ENCODE measurements at places on chromosomes 6 and 20.
A peak's percentile ranks its signal among the peaks of the same experiment; 100 is the strongest.

- no peak for DNase-seq
Observed at GRCh38 chr6:132683543-132683942, 24.6 kb upstream of the TAAR1 start.

- peak; percentile 43 for DNase-seq
Observed at GRCh38 chr6:111559188-111560097, 46.2 kb downstream of the TRAF3IP2 start.

GRCh38 chr20:46367967-46368901, 38.2 kb downstream of the ELMO2 start:
- no peak for DNase-seq

DNA sequence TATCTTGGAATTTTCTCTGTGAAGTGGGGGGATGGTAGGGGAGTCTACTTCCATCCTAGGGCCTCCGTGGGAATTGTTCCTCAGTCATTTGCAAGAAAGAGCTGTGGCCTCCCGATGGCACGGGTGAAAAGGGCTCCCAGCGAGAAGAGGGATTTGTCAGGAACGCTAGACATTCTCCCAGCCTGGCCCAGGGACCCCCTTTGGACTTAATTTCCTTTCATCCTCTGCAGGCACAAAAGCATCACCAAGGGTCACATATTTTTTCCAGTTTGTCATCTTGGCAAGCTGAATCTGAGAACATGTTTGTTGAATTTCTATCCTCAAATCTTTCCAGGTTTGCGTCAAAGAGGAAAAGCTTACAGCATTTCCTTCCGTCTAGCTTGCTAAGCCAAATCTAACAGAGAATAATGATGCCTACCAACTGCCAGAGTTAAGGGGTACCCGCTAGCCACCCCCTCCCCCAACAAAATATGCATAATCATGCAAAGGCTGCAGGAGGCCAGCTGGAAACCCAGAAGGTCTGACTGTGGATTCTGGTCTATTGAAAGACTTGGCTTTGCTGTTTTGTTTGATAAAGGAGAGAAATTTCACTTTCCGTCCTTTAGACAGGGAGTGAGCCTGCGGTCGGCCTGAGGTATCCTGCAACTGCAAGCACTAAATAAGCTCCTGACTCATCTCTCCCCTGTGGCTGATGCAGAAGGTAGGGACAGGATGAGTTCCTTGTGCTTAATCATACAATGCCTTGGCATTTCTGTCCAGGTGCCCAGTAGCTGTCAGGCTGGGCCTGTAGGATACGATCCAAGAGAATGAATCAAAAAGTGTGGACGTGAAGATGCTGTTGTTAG, 23.1 kb downstream of the PSMG4 start:
- DNase-seq = no peak

DNA sequence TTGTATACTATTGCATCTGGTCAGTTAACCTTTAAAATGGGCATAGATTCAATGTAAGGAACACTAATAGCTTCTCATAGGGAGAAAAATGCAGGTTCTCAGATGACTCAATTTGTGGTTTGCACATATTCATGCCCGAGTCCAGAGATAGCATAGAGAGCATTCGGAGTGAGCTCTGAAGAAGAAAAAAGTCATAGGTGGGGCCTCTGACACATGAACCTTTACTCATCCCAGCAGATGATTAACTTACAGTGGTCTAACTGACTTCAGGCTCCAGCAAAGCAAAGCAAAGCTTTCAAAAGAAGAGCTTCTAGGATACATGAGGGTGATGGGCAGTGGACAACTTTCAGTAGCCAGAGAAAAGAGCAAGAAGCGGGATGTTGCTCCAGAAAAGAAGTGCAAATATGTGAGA, 55.3 kb upstream of the BTN3A2 start:
- DNase-seq = no peak

DNA sequence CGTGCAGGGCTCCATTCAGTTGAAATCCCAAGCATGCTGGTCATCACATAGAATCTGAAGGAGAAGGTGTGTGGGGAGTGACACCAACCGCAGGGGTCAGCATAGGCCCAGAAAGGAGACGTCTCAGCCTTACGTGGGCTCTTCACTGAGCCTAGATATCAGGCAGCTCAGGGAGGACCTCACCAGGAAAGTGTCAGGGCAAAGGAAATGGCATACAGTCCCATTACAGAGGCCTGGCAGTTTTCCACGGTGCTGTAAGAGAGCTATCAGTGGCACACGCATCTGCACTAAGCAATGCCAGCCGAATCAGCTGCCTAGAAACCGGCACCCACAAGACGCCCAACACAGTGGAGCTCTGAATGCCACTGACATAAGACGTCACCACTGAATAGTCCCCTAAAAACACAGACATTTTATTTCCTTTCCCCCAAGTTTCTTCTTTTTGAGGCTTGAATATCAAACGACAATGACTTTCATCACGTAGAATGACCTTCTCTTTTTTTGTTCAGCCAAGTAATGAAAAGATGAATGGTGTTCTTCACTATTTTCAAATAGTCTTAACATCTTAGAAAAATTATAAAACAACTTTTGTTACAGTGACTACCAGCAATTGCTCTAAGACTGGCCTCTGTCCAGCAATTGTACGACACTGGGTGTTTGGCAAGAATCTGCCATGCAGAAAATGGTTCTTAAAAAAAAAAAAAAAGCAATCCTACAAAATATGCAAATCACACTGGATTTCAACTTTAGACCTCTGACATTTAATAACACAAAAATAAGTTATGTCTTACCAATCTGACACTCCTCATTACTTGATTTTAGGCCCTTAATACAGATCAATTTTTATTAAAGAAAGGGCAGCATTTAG, 88.9 kb upstream of the FOXQ1 start:
- no peak for DNase-seq

DNA sequence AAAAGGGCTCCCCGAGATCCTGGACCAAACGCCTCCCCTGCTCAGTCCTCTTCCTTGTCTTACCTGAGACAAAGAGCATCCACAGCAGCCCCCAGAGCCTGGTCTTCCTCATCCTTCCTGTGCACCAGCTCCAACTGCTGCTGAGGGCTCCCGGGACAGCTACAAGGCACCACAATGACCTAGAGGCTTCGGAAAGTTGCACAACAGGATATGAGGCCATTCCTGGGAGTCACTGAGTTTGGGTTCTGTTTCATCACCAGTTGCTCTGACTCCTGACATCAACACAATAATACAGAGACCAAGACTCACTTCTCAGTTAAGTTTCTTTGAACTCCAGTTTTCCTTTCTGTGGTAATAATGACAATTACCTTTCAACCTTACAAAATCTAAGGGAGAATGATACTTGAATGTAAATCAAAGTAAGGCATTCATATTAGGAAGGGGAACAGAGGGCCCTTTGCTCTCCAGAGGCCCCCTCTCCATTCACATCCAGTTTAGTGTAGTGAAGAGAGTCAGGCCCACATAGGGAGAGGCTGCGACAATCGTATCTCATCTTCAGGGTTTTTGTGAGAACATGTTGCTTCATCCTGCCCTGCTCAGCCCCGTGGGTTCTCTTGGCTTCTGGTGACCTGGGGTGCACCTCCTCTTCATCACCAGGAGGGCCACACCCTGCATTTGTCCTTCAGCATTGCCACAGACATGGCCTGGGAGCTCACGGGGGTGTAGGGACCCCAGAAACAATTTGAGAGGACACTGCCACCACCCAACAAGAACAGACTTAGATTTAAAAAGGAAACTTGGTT, at the start of gene TREM1:
Gene TREM1, minus strand, starts transcription at position 139 of the 803 bp plus-strand sequence. Its CDS starts 27 bp downstream, at position 112.
- DNase-seq = peak; percentile 15

DNA sequence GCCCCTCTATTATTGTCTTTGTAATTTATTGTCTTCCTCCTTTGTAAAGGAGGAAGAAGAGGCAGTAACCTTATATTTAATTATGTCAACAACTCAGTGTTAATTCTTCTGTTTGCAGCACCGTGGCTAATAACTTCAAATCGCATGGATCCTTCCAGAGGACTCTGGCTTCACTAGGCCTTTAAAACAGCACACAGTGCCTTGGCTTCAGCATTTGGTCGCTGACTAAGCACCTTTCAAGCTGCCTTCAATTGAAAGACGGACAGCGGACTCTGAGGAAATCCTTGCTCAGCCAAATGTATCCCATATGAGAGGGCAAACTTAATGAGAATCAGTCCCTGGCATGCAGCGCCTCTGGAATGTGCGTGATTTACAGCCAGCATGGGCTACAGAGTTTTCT, 64.2 kb downstream of the SGK1 start:
- DNase-seq = no peak

- DNase-seq = no peak
Observed at GRCh38 chr6:141183368-141183767, 949.4 kb upstream of the GJE1 start.

GRCh38 chr6:11413728-11414127, 123.8 kb upstream of the TMEM170B start:
- no peak for DNase-seq

- DNase-seq = peak; percentile 18
Observed at GRCh38 chr20:55166063-55166462, 690.7 kb downstream of the DOK5 start.

DNA sequence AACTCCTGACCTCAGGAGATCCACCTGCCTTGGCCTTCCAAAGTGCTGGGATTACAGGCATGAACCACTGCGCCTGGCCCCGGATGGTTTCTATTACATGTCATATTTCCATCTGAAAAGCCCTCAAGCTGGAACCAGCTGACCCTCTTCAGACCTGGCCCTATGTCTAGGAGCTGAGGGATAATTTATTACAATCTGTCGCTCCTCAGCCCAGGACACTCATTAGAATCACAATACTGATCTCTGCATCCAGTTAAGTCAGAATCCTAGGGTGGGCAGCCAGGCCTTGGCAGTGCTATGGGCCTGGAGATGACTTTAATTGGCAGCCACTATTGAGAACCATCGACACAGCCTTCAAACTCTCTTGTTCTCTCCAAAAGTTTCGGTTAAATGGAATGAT, 162.6 kb upstream of the SNX9 start:
- no peak for DNase-seq

- DNase-seq = no peak
Observed at GRCh38 chr6:99711925-99712324, 105.3 kb downstream of the PRDM13 start.

All from SHP77 (cell line).